ENCODE measurements at places on chromosomes 12 and 14.

DNA sequence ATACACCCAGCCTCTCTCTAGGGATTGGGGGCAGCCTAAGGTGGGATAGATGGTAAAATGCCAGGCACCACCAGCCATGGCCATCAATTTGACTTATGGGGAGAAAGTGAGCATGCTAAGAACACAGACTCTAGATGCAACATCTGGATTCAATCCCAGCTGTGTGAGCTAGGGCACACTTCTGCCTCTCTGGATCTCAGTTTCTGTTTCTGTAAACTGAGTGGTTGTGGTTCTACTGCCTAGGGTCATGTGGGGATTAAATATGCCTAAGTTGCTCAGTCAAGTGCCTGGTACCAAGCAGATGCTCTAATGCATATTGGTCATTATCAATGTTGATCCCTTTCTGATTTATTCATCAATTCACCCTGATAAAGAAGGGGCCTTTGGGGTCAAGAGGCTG is 12.6 kb upstream of the OAS1 start:
- DNase-seq = no peak

DNA sequence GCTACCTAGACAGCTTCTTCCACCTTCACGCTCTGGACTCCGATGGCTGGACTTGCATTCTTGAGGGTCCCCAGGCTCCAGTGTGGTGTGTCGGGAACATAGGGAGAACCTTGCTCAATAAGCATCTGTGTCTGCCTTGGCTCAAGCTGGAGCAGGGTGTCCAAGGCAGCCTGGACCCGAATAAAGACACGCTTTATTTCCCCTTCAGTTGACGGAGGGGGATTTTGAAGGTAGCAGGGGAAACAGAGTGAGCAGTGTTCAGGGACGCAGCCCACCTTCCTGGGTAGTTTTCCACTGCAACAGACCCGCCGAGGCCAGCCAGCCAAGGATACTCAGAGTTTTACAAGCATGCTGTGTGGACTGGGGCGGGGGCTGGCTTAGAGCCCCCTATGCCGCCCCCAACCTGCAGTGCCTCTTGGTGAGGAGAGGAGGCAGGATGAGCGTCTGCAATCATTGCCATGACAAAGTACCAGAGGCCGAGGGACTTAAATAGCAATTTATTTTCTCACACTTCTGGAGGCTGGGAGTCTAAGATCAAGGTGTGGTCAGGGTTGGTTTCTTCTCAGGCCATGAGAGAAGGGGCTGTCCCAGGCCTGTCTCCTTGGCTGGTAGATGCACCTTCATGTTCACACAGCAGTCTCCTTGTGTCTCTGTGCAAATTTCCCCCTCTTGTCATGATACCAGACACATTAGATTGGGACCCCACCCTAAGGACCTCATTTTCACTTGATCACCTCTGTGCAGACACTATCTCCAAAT is 201.2 kb downstream of the CHST11 start:
- no peak for DNase-seq

DNA sequence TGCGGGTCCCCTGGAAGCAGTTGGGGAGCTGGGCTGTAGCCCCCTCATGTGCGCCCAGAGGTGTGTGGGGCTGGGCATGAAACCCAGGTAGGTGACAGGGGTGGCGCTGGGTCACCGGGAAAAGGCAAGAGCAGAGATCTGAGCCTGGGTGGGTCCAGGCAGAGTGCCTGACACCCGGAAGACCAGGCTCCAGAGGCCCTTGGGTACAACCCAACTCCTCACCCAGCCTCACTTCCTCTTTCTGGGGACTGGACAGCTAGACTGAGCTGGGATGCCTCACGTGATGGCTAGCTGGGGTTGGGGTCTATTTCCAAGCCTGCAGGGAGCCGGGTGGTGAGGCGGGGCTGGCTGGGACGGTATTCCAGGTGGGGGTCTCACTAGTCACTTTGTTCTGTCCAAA is 16.3 kb upstream of the CYP46A1 start:
- no peak for DNase-seq

DNA sequence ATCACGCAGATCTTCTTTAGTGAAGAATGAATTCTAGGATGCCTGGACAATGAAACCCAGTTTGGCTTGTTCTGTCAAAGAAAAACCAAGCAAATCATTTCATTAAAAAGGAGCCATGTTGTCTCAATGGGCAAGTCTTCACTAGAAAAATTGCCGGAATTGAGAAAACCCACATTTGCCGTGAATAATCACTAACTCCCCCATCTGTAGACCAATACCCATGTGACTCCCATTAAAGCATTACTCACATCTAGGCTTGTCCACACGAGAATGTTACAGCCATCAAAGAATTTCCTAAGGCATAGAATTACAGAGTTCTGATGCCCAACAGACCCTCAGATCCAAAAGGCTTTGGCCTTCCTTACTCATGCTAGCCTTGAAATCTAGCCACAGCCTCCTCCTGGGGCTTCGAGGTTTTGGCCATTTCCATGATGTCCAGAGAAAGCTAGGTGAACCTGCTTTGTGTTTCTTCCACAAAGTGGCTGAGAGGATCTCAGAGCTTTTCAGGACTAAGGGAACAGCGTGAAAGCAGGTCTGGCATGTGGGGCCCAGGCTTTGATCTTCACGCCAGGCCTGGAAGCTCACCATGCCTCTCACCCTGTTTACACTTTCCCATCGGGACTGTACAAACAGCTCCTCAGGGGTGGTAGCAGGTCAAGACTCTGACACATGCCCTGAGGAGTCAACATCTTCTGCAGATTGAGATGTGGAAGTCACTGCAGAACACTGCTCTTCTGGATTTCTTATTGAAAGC is 12.1 kb downstream of the SLC7A8 start:
- no peak for DNase-seq

GRCh38 chr14:70871001-70871400 is 36.3 kb upstream of the PCNX1 start:
- DNase-seq = no peak

DNA sequence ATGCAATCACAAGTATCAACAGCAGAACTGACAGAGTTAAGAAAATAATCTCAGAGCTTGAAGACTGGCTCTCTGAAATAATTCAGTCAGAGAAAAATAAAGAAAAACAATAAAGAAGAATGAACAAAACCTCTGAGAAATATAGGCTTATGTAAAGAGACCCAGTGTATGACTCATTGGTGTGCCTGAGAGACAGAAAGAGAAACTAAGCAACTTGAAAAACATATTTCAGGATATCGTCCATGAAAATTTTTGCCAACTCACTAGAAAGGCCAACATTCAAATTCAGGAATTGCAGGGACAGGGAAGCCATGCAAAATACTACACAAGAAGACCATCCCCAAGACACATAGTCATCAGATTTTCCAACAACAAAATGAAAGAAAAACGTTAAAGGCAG is 56.2 kb downstream of the APOBEC1 start:
- DNase-seq = peak; percentile 10

DNA sequence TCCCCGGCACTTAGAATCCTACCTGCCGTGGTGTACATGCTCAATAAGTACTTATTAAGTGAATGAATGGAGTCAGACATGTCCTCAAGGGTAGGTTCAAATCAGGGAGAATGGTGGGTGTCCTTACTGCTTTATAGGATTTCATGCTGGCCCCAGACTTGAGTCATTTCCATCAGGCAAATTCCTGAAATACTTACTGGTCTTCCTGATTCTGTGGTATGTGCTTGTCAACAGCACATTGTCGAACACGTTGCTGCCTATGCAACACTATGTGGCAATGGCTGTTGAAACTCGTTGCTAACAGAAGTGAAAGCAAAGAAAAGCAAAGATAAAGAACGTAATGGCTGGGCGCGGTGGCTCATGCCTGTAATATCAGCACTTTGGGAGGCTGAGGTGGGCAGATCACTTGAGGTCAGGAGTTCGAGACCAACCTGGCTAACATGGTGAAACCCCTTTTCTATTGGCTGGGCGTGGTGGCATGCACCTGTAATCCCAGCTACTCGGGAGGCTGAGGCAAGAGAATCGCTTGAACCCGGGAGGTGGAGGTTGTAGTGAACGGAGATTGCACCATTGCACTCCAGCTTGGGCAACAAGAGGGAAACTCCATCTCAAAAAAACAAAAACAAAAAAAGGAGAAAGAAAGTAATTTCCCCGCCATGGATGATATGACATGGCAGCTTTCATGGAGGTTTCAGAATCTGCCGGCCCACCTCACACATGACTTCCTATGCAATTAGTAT is 214.9 kb downstream of the ZFP36L1 start:
- no peak for DNase-seq

GRCh38 chr14:20559461-20559904 is 1.4 kb downstream of the RNASE9 start:
- no peak for DNase-seq

DNA sequence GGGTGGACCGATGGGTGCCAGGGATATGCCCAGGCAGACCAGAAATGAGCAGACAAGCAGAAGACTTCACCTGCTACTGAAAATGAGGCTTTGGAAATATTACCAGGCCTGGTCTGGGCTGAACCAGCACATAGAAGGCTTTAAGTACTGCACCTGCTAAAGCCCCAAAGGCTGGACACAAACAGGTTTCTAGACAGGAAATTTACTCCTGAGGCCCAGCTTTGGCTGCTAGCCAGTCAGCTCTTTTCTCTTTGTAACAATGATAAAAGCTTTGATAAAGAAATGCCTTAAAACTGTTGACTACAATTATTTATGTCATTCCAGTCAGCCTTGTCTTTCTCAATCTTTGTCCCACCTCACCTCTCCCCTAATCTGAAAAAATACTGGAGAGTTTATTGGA is 228.9 kb upstream of the EGLN3 start:
- DNase-seq = no peak

DNA sequence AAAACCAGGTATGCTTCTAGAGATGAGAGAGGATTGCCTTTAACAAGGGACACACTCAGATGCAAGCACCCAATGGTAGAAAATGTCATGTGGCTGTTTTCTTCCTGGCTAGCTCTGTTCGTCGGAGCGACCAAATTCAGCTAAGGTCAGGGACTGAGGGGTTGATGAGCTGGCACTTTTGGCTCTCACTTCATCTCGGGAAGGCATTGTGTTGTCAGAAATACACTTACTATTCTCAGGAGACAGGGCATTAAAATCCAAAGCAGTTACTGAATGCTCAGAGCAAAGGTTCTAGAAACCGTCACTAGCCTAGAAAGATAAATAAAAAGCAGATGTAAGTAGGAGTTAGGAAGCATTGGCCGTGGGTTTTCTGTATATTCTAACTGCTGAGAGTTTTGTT is 275.7 kb upstream of the SSTR1 start:
- no peak for DNase-seq

Data from smooth muscle cell of the brain vasculature (primary cell).